ENCODE measurements at places on chromosomes 1 and 21. TPM values are rescaled to one million over a fixed set of nuclear protein-coding genes. Genes with fewer than 3 reads are reported as not detected.

ATP6V1G3 gene
- total RNA-seq: not detected

MAP1LC3C gene
- 0.61 TPM for total RNA-seq

WNT2B gene
- 9.5 TPM for total RNA-seq

SCAF4 gene
- total RNA-seq: 12.2 TPM

KCNT2 gene
- 4.7 TPM for total RNA-seq

SFT2D2 gene
- 125 TPM for total RNA-seq

RAB13 gene
- total RNA-seq: 57.0 TPM

TNFSF18 gene
- total RNA-seq: 2.4 TPM

PTPRF gene
- 39.7 TPM for total RNA-seq

ADCY10 gene
- not detected for total RNA-seq

ARHGAP30 gene
- not detected for total RNA-seq

CFHR1 gene
- 0.16 TPM for total RNA-seq

TMEM269 gene
- under 0.01 TPM for total RNA-seq

RNU1-3 gene
- total RNA-seq: under 0.01 TPM

LHX8 gene
- not detected for total RNA-seq

DMBX1 gene
- total RNA-seq: not detected

SAMD13 gene
- total RNA-seq: 0.49 TPM

FAM177B gene
- not detected for total RNA-seq

INSRR gene
- under 0.01 TPM for total RNA-seq

ERG gene
- total RNA-seq: not detected

MEGF6 gene
- total RNA-seq: 16.6 TPM

TIE1 gene
- not detected for total RNA-seq

OPRD1 gene
- total RNA-seq: not detected
